ENCODE measurements at places on chromosomes 7 and 10. TPM values are rescaled to one million over a fixed set of nuclear protein-coding genes. Genes with fewer than 3 reads are reported as not detected.
A peak's percentile ranks its signal among the peaks of the same experiment; 100 is the strongest.

DNA sequence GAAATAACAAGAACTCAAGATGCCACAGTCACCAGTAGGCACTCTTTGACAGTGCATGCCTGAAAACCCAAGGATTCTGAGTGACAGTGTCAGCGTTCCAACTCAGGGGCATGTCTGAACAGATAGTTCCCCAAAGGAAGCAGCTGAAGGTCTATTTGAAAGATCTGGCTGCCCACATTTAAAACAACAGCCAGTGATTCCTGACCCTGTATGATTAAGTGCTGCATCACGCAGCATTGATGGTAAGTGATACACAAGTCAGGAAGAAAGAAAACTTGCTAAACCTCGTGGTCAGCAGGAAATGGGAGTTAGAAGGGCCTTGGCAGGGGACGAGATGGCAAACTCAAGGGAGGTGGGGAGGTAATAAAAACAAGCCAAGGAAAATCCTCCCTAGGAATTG, 1013.1 kb downstream of the TYW1 start:
- no peak for DNase-seq

DNA sequence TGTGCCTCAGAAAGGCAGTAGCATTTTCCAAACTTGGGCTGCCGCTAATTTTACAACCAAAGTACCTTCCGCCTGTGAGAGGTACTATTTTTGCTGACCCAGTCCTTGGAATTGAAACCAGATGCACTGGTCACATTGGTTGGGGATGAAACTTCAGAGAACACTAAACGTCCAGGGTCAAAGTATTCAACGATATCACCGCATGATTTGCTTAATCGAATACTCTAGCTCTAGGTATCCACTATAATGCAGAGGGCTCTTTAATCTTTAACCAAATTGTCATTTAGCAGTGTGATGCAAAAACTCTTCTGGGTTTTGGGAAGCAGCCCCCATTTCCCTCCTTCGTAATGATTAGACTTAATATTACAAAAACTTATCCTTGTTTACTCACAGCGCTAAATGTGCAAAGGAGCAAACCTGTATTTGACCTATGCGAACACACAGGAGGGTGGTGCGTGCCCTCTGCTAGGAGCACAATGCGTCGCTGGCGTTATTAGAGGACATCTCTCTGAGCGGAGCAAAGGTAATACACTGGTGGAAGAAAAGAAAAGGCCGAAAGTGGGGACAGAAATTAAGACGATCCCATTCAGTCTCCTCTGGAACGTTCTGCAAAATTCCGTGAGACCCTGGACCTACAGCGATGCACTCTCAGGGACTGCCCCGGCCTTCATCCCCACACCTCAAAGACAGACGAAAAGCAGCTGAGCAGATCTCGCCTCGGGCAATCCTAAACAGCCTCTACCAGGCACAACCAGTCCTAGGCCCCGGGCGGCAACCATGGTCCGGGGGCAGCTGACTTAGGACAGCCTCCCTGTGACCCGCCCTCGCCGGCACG, 916 bp upstream of the EEPD1 start:
- no peak for DNase-seq

DAGLB gene
- total RNA-seq, result 17.6 TPM

CDHR3 gene
- 4.6 TPM for total RNA-seq

DNA sequence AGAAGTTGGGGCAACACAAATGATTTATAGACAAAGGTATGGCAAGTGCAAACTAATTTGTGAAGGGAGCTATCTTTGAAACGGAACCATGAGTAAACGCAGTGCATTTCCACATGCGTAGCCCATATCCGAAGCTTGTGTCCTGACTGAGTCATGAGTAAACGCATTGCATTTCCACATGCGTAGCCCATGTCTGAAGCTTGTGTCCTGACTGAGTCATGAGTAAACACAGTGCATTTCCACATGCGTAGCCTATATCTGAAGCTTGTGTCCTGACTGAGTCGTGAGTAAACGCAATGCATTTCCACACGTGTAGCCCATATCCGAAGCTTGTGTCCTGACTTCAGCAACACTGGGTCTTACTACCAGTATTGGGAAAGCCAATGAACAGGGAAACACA, 95.0 kb downstream of the CELF2 start:
- no peak for DNase-seq

- peak; percentile 53 for DNase-seq
Measured at GRCh38 chr10:13614530-13615332, 28.0 kb downstream of the PRPF18 start.

GRCh38 chr7:93938293-93938692, 16.8 kb downstream of the GNG11 start:
- no peak for DNase-seq

- DNase-seq, result no peak
Measured at GRCh38 chr7:105876964-105877601, 684 bp upstream of the ATXN7L1 start.

GRCh38 chr10:24690961-24691512, 32.6 kb downstream of the ARHGAP21 start:
- no peak for DNase-seq

GRCh38 chr10:78863906-78864239, 204.9 kb upstream of the ZMIZ1 start:
- no peak for DNase-seq
